ENCODE measurements at places on chromosomes 4 and X. TPM values are rescaled to one million over a fixed set of nuclear protein-coding genes. Genes with fewer than 3 reads are reported as not detected.

DNA sequence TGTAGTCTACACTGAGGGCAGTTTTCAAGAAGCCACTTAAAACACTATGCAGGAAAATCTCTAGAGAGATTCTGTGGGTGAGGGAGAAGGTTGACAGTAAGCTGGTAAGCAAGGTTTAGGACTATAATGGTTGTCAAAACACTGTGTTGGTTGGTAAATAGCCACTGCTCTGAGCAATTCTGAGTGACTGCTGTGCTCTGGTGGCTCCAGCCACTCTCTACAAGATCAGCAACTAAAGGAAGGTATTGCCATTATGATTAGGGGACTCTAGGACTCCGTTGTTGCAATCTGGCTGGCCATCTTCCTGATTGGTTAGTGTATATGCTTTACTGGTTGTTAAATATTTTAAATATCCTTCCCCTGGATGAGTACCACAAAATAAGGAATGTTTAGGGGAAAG, 5.5 kb upstream of the FAM47E start:
- DNase-seq = no peak
- no peaks in the 10 kb centered on the region for H3K36me3 ChIP-seq
- H3K4me1 ChIP-seq = peaks cover 8% of the 10 kb centered on the region
- no peak overlapping the region for H3K4me3 ChIP-seq

The TCP11X2 gene
- not detected for total RNA-seq

The ABLIM2 gene
- total RNA-seq = not detected

DNA sequence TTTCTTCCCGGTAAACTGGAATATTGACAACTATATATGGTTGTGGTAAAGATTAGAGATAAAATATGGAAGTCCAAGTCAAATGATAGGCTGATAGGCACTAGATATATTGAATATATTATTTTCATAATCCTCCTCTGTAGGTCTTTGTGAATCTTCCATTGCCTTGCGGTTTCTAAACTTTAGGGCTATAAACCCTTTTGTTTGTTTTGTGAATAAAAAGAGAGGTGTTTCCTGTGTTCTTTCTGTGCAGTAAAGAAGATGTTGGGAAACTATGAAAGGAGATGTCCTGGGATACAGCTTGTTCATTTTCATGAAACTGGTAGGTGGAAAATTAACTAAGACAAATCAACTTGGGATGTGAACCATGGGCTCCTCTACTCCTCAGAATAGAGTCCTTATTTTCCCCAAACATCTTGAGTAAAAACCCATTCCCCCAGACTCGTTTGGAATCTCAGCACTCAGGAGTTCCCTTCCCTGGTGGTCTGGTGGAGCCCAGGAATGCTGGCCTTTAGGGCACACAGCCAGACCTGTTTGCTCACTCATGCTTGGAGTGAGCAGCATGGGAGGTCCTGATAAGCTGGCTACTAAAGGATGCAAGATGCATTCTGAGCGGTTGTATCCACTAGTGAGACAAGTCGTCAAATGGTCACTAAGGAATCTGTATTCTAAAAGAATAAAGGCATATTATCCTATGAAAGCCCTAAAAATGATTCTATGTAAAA, 22.2 kb downstream of the PRDM8 start:
- no peaks in the 10 kb centered on the region for H3K27me3 ChIP-seq
- H3K4me3 ChIP-seq = no peak overlapping the region
- H3K36me3 ChIP-seq = no peaks in the 10 kb centered on the region
- H3K4me1 ChIP-seq = no peaks in the 10 kb centered on the region
- no peak for DNase-seq
- no peak overlapping the region for H3K27ac ChIP-seq
